T-helper 17 cell (primary cell): ENCODE measurements at places on chromosomes 7 and 10. TPM values are rescaled to one million over a fixed set of nuclear protein-coding genes. Genes with fewer than 3 reads are reported as not detected.

GRCh38 chr10:88390041-88390440 lies 193.1 kb downstream of the RNLS start:
- no peak for DNase-seq

DNA sequence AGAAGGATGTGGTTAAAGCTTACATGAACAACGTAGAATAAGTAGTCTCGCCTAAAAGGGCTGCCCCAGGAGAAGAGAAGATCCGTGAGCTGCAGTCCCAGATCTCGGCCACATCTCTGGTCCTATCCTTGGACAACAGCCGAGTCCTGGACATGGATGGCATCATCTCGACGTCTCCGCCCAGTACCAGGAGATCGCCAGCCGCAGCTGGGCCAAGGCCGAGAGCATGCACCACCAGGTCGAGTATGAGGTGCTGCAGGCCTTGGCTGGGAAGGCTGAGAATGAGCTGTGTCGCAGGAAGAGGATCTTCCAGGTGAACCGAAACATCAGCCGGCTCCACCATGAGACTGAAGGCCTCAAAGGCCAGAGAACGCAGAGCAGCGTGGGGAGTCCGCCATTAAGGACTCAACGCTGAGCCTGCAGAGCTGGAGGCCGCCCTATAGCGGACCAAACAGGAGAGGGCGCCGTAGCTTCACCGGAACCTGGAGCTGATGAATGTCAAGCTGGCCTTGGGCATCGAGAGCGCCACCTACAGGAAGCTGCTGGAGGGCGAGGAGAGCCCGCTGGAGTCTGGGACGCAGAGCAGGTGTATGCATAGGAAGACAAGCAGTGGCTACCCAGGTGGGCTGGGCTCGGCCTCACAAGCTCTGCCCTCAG lies 22.2 kb downstream of the LIPK start:
- DNase-seq, result no peak

DNA sequence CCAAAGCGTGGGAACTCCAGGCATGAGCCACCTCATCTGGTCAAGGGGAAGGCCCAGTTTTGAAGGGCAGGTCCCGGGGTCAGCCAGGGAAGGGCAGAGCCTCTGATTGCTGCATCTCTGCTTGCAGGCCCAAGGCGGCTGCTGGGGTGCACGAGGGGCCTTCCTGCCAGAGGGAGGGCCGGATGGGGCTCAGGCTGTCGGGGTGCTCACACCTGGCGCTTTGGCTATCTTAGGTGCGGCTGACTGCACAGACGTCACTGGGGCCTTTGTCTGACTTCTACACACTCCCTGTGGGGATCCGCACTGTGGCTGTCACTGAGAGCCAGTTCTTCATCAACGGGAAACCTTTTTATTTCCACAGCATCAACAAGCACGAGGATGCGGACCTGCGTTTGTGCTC lies 68.7 kb downstream of the ZNF727 start:
- no peak for DNase-seq

DNA sequence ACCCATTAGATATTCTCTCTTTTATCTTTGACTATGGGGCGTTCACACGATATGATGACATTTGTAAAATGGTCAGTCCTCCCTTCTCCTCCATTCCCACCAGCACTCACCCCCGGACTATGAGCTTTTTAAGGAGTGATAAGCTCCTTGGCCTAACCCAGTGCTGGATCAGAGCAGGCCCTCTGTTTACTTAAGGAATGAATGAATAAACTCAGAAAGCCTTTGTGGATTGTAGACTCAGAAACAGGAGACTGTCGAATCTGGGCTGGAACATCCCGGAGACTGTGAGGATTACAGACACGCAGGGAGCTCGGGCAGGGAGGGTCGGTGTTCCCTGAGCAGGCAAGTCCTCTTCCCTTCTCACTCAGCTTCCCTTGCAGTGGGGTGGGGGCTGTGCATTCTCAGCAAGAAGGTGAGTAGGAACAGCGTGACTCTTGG lies 6.8 kb upstream of the ZCCHC24 start:
- no peak for DNase-seq

DNA sequence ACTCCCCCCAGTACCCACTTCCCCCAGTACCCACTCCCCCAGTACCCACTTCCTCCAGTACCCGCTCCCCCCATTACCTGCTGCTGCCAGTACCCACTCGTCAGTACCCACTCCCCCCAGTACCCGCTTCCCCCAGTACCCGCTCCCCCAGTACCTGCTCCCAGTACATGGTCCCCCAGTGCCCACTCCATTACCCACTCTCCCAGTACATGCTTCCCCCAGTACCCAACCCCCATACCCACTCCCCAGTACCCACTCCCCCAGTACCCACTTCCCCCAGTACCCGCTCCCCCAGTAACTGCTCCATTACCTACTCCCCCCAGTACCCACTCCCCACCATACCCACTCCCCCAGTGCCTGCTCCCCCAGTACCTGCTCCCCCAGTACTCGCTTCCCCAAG lies 550.6 kb downstream of the DNAJB6 start:
- no peak for DNase-seq

- DNase-seq, result no peak
Observed at GRCh38 chr10:71998840-71999194, 34.6 kb downstream of the CHST3 start.

GRCh38 chr7:46155367-46155766 lies 234.3 kb upstream of the IGFBP3 start:
- no peak for DNase-seq

DNA sequence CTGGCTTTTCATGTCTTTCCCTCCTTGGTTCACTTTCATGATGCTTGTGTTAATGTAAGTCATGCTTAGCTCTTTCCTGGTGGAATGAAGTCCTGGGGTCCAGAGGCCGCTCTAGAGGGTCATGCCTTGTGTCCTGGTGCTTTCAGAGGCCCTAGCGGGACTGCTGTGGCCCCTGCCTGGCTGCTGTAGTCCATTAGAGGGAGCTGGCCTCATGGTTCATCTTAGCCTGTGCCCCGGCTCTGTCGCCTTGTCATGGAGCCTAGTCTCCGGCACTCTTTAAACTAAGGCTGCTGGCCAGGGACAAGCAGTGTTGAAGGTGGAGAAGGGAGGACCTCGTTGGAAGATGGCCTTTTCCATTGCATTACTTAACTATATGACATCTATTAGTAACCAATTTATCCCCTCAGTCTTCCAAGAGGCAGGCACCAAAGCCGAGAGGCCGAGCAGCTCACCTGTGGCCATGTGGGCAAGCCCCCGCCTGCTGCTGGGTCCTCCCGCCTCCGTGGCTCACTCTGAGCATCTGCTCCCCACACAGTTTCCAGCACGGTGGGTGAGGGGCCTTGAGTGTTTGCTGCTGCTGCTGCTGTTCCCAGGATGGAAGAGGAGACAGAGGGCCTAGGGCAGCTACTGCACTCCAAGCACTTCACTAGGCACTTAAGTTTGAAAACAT lies 5.0 kb upstream of the NDUFB2 start:
- DNase-seq, result no peak

Gene TDRD1
- total RNA-seq, result 0.20 TPM

Gene STEAP1B
- total RNA-seq, result 0.73 TPM

DNA sequence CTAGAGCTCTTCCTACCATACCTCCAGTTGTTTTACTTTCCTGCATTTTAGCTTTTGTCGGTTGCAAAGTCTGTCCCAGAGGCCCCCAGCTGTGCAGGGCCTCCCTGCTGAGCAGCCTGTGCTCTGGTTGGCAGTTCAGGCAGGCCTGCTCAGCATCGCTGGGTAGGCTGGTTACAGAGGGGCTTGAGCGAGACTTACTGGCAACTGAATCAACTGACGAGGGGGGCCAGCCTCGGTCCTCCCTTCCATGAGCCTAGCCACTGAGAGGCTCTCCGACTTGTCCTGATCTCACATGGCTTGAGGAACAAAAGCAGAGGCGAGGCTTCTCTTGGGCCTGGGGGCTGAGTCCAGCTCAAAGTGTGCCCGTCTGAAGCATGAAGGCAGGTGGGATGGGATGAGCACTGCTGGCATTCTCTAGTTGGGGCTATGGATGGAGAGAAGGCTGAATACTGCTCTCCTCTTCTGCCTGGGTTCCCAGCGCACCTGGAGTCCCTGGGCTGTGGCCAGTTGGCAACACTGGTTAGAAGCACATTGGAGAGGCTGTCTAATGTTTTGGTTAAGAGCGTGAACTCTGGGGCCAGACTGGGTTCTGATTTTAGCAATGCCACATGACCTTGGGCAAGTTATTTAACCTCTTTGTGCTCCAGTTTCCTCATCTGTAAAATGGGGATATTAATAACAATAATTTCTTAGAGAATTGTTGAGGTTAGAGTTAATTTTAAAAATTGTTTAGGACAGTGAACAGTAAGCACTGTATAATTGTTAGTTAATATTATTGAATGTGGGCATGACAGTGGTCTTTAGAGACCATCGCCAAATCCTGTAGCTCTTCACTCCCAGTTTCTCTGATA lies 6.9 kb upstream of the SFRP5 start:
- no peak for DNase-seq

DNA sequence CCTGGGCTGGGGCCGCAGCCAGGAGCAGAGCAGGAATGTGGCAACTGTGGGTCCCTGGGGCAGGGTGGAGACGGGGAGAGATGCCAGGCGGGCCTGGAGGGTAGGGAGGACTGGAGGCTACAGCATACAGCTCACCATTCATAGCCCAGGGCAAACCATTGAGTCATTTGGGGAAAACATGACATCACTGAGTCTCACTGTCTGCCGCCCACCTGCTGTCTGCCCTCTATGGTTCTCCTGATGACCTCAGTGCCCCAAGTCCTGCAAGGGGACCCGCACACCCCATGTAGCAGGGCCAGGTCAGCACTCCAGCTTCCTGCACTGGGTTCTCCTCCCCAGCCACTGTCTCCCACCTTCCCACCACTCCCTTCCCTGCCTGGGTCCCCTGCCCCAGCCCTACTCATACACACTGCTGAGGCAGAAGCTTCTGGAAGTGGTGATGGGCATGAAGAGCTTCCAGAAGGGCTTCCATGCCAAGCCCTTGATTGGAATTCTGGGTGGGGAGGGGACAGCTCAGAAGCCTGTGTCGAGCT lies 10.4 kb downstream of the CHST3 start:
- DNase-seq, result no peak

Gene HOXA1
- 0.72 TPM for total RNA-seq

DNA sequence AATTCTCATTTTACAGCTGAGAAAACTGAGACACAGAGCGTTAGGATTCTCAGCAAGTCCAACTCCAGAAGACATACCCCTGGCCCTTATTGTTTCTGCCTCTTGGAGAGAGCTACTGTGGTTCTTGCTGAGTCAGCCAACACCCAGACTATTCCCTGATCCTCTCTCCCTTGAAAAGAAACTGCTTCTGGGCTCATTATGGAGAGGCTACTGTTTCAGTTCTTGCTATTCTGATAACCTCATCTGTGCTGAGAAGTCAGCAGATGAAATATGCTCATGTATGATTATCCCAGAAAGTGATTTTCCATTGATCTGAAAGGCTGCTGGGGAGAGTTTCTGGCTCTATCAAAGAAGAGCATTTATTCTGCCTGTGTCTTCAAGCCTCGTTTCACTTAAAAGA lies 455.6 kb upstream of the COBL start:
- no peak for DNase-seq

DNA sequence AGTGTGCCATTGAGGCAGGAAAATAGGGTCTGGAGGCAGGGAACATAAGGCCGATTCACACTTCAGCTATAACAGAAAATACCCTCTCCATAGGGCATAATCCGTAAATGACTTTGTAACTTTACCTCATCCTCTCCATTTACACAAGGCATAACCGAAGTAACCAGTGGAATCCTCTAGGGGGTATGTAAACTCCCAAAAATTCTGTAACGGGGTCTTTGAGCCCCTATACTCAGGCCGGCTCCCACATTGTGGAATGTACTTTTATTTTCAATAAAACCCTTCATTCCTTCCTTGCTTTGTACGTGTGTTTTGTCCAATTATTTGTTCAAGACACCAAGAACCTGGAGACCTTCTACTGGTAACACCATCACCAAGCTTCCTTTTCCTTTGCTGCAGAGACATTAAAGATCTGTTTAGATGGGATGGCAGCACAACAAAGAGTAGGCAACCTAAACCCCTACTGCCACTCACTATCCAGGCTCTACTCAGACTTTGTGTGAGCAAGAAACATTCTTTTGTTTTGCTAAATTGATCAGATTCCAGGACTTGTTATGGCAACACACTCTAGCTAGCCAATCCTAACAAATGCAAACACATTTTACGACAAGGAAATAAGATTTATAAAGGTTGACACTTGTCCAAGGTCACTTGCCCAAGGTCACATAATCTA lies 99.3 kb downstream of the DGKI start:
- DNase-seq, result no peak

DNA sequence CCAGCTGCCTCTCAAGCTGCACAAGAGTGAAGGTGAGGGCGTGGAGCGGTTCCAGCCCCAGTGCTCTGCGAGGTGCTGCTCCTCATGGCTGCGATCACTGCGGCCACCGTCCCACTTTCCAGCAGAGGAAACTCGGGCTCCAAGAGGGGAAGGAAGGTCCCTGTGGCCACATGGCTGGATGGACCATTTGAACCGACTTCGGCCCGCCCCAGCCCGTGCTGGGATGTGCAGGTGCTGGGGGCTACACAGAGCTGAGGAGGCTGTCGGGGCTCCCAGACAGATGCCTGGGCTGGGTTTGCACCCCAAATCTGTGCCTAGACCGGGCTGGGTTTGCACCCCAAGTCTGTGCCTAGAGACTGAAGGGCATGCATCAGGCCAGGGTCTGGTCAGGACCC lies 186.6 kb downstream of the DNAJB6 start:
- no peak for DNase-seq

DNA sequence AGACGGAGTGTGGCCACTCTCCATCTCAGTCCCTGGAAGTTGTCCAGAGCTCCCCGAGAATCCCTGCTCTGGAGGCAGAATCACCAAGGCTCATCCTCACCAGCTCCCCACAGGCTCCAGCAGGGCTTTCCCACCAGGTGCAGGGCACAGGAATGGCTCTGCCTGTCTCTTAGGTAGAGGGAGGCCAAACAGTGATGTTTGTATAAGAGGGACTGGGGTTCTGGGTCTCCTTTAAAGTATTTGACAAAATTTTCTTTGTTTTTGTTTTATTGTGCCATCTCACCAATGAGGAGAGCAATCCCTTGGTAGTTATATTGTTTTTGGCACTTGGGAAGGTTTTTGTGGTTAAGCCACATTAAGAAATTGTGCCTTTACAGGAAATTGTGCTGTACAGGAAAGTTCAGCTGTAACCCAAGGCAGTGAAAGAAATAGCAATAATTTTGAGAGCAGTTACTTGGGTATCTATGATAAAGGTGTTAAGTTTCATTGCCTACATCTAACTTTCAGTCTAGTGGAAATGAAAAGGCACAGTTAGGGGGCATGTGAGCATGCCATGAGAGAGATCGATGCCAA lies 219.3 kb upstream of the PRSS58 start:
- DNase-seq, result no peak

Gene TFAM
- total RNA-seq, result 33.9 TPM

DNA sequence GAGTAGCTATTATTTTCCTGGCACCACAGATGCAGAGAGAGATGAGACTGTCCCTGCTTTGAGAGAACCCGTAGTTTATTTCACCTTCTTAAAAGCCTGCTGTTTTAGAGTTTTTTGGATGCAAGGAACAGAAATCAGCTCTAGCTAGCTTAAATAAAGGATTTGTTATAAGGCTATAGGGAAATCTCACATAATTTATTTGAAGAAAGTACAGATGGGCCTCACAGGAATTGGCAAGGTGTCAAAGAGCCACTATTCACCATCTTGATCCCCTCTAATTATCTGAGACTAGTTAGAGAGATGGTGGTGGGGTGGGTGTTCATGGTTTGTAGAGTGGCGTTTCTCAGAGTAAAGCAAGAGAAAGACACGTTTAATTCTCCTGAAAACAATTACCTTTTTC lies 7.3 kb downstream of the KMT2E start:
- DNase-seq, result no peak

Gene MBL2
- not detected for total RNA-seq
